Uterus (tissue), 4 donors: ENCODE measurements at places on chromosomes 3 and 15. TPM values are rescaled to one million over a fixed set of nuclear protein-coding genes. Genes with fewer than 3 reads are reported as not detected.

The PLAAT1 gene
- not detected for total RNA-seq

The TRPM1 gene
- not detected for total RNA-seq

The PPM1M gene
- total RNA-seq, result 32.3 TPM

DNA sequence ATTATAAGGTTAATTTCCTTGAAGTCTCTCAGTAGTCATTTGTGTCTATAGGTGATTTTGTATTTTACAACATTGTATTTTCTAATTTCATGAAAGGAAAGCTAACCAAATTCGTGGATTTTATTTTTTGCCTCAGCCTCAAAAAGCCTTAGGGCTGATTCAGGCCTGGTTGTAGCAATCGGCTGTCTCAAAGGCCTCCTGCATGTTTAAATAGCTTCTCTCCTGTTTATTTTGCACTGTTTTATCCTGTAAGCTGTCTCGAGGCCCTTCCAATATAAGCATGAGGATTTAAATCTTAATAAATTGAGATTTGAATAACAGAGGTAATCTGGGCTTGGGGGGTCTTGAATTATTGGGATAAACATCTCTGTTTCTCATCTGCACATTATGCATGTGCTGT, 51.7 kb upstream of the ICE2 start:
- no peak for DNase-seq
